Body of pancreas (tissue), 4 donors: ENCODE measurements at places on chromosomes 3 and 15.

GRCh38 chr3:132563420-132564069 lies 33.5 kb upstream of the ACKR4 start:
- H3K4me1 ChIP-seq, result no peaks in the 10 kb centered on the region
- H3K27ac ChIP-seq, result no peak overlapping the region
- no peaks in the 10 kb centered on the region for H3K36me3 ChIP-seq
- DNase-seq, result no peak
- H3K27me3 ChIP-seq, result no peaks in the 10 kb centered on the region

DNA sequence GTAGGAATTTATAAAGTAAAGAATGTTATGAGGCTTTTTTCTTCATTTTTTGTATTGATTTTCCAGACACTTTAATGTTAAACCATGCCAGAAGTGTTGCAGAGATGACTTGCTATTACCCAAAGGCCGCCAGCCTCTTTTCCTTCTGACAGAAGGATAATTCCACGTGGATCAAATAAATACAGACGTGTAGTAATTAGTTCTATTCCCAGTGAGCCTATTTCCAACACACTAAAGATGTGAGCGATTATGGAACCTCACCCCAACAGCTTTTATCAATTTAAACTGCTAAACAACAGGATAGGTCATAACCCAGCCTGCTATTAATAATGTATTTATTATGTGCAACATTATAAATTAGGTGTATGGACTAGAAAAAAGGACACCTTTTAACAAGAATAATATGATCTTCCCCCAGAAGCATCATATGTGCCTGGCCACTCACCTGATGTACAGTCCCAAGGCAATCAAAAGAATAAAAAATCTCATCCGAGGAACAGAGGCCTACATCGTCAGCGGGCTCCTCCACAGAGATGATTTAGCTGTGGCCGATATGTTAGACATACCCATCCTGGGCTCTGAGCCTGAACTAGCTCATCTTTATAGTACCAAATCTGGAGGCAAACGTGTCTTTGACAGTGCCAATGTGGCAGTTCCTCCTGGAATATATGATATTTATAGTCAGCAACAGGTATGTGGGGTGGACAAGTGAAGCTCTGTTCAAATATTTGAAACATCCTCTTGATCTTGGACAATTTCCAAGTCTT lies 125.9 kb upstream of the C15orf61 start:
- no peaks in the 10 kb centered on the region for H3K36me3 ChIP-seq
- no peak for DNase-seq
- H3K27ac ChIP-seq, result no peak overlapping the region
- no peaks in the 10 kb centered on the region for H3K4me1 ChIP-seq

DNA sequence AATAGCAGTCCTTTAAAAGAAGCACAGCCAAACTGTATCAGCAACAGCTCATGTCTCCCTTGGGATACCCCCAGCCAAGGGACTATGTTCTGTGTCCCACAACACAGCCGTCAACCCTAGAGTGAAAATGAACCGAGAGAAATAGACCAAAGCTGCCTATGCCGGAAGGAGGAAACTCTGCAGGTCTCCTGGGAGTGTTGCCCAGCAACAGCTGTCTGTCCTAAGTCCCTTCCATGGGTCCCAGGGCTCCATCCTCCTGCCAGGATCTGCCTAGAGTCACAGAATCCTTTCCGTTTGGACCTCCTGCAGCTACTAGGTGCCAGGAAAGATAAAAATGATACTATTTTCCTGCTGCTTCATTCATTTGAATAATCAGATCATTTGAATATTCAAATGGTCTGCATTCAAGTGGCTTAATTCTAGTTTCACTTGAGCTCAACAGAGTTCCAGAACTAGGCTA lies 53.1 kb downstream of the TRANK1 start:
- no peaks in the 10 kb centered on the region for H3K4me1 ChIP-seq
- DNase-seq, result peak; percentile 18
- no peaks in the 10 kb centered on the region for H3K36me3 ChIP-seq
- no peaks in the 10 kb centered on the region for H3K27me3 ChIP-seq
- H3K4me3 ChIP-seq, result no peak overlapping the region

- H3K27ac ChIP-seq, result no peak overlapping the region
- H3K27me3 ChIP-seq, result no peaks in the 10 kb centered on the region
- no peaks in the 10 kb centered on the region for H3K4me1 ChIP-seq
Measured at GRCh38 chr15:80893777-80894176, 95.8 kb downstream of the MESD start.

DNA sequence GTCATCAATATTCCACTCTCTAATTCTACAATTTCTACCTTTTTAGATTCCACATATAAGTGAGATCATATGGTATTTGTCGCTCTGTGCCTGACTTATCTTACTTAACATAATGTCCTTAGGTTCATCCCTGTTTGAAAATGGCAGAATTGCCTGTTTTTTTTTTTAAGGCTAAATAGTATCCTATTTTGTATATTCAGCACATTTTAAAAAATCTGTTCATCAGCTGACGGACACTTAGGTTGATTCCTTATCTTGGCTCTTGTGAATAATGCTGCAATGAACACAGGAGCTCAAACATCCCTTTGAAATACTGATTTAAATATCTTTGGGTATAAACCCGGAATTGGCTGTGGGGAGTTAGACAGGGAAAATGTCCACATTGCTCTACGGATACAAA lies 326.7 kb upstream of the THBS1 start:
- H3K4me1 ChIP-seq, result peaks cover 20% of the 10 kb centered on the region
- DNase-seq, result no peak
- H3K36me3 ChIP-seq, result no peaks in the 10 kb centered on the region
- H3K27ac ChIP-seq, result no peak overlapping the region

DNA sequence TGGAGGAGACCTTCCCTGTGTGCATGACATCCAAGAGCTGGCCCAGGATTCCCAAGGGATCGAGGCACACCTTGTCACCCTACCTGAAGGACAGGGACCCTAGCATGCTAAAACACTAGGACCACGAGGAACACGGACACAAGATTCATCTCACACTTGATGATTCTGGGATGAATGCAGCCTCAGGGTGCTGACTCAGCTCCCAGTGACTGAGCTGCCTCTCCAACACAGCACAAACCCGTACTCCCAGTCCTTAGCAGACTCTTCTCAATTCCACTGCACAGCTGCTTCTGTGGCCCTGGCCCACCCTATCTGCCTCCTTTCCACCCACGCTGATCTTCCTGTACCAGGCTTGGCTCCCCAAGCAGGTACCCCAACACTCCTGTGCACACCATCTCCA lies 9.1 kb upstream of the OXTR start:
- no peaks in the 10 kb centered on the region for H3K36me3 ChIP-seq
- no peak overlapping the region for H3K27ac ChIP-seq
- H3K4me3 ChIP-seq, result no peak overlapping the region
- H3K27me3 ChIP-seq, result peaks cover 4% of the 10 kb centered on the region
- H3K4me1 ChIP-seq, result no peaks in the 10 kb centered on the region
- DNase-seq, result no peak

GRCh38 chr3:27905625-27906024 lies 183.5 kb upstream of the EOMES start:
- no peaks in the 10 kb centered on the region for H3K4me1 ChIP-seq
- H3K36me3 ChIP-seq, result no peaks in the 10 kb centered on the region
- DNase-seq, result peak; percentile 5

DNA sequence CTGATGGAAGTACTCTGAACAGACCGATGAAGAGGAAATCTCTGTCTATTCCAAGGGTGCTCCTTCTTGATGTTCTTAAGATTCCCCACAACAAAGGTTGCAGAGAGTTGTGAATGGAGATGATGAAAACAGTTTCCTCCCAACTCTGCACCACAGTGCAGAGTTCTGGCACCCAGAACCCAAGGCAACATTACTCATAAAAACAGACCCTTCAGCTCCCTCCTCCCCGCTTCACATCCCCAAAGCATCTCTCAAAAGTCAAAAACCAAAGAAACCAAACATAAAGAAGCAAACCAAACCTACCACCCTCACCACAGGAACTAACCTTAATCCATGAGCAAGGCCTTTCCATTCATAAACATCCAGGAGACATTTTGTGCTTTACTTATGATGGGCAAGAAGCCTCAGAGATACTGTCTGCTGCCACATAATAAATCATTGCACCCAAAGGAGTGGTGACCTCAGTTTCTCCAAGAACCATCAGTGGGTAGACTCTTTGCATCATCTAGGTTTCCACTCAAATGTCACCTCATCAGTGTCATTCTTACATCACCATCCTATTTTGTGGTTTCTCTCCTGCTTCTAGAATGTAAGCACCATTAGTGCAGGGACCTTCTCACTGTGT lies 13.2 kb downstream of the PCOLCE2 start:
- H3K4me1 ChIP-seq, result no peaks in the 10 kb centered on the region
- no peaks in the 10 kb centered on the region for H3K36me3 ChIP-seq
- DNase-seq, result no peak
- no peak overlapping the region for H3K4me3 ChIP-seq
- H3K27ac ChIP-seq, result no peak overlapping the region
- H3K27me3 ChIP-seq, result no peaks in the 10 kb centered on the region

GRCh38 chr3:8856071-8856470 lies 86.7 kb upstream of the OXTR start:
- H3K27me3 ChIP-seq, result no peaks in the 10 kb centered on the region
- no peaks in the 10 kb centered on the region for H3K4me1 ChIP-seq
- no peaks in the 10 kb centered on the region for H3K36me3 ChIP-seq
- H3K27ac ChIP-seq, result no peak overlapping the region

DNA sequence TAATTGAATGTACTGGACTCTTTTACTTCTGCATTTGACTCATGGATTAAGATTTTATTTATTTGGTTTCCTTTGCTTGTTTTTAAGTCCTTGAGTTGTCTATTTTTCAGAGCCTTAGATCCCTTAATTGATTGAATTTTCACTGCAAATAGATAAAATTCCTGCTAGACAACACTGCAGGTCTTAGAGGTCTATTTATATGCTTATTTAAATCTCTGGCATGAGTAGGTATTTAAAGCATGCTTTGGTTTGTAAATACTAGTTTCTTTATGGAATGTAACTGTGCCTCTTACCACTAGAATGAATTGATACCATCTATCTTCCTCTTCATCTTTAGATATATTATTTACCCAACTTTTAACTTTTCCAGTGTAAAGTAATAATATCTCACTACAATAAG lies 20.0 kb downstream of the PLSCR5 start:
- H3K27ac ChIP-seq, result no peak overlapping the region
- no peak overlapping the region for H3K4me3 ChIP-seq
- DNase-seq, result no peak
- no peaks in the 10 kb centered on the region for H3K27me3 ChIP-seq

DNA sequence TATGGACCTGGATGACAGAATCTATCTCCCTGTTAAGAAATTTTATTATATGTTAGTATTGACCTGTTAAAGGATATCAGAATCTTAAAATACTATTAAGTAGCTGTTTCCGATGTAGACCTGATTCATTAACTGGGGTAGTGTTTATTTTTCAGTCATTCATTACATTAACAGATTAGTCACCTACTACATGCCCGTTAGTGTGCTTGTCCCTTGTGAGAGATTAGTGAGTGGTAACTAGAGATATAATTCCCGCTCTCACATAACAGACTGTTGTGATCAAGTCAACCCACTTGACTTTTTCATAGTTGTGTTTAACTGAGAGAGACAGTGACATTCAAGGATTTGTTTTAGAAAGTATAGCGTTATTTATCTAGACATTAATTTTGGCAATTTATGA lies 166.8 kb downstream of the TCF12 start:
- H3K36me3 ChIP-seq, result no peaks in the 10 kb centered on the region
- no peak overlapping the region for H3K27ac ChIP-seq
- DNase-seq, result no peak
- no peaks in the 10 kb centered on the region for H3K27me3 ChIP-seq
- no peak overlapping the region for H3K4me3 ChIP-seq

- peaks cover 5% of the 10 kb centered on the region for H3K4me1 ChIP-seq
- no peaks in the 10 kb centered on the region for H3K36me3 ChIP-seq
- no peak overlapping the region for H3K27ac ChIP-seq
Measured at GRCh38 chr15:75483961-75484360, 32.5 kb upstream of the SIN3A start.

GRCh38 chr3:31772272-31772671 lies 208.8 kb downstream of the OSBPL10 start:
- DNase-seq, result no peak
- no peak overlapping the region for H3K27ac ChIP-seq
- no peaks in the 10 kb centered on the region for H3K36me3 ChIP-seq
- H3K4me1 ChIP-seq, result no peaks in the 10 kb centered on the region
- no peaks in the 10 kb centered on the region for H3K27me3 ChIP-seq

GRCh38 chr15:35104526-35105147 lies 19.5 kb upstream of the NANOGP8 start:
- H3K4me3 ChIP-seq, result no peak overlapping the region
- H3K27me3 ChIP-seq, result no peaks in the 10 kb centered on the region
- no peaks in the 10 kb centered on the region for H3K36me3 ChIP-seq

DNA sequence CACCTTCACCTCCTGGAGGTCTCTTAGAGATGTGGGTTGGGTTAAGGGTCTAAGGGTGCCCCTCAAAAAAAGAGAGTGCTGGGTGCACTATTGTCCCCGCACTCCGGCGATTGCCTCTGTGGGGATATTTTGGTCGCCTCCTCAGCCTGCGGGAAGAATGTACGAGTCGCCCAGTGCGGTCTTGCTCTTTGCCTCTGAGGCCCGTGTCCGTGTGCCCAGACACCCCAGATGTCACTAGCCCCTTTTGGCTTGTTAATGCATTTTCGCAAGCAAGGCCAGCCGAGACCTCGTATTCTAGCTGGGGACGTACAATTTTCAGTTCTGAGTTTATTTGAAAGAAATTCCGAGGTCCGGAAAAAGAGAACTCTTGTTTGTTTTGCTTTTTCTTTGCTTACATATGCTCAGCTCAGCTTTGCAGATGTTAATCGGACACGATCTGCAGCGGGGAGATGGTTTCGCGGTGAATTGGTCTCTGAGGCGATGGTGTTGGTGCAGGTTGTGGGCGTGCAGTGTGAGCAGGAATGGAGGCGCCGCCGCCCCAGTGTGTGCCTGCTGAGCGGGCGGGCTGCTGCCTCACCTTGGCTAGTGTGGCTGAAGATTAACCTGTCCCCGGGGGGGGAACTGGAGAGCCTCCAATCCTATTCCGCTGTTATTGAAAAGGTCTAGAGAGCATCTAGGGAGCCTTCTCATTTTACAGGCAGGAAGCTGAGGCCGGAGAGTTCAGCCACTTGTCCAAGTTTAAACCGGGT lies 1.4 kb downstream of the ST6GAL1 start:
- peaks cover 36% of the 10 kb centered on the region for H3K4me1 ChIP-seq
- H3K27ac ChIP-seq, result peak overlapping the region; percentile 80
- DNase-seq, result peak; percentile 53
- no peaks in the 10 kb centered on the region for H3K27me3 ChIP-seq

GRCh38 chr15:78182336-78182700 lies 33.2 kb downstream of the IDH3A start:
- H3K27me3 ChIP-seq, result no peaks in the 10 kb centered on the region
- H3K27ac ChIP-seq, result no peak overlapping the region
- no peaks in the 10 kb centered on the region for H3K36me3 ChIP-seq
- no peaks in the 10 kb centered on the region for H3K4me1 ChIP-seq

DNA sequence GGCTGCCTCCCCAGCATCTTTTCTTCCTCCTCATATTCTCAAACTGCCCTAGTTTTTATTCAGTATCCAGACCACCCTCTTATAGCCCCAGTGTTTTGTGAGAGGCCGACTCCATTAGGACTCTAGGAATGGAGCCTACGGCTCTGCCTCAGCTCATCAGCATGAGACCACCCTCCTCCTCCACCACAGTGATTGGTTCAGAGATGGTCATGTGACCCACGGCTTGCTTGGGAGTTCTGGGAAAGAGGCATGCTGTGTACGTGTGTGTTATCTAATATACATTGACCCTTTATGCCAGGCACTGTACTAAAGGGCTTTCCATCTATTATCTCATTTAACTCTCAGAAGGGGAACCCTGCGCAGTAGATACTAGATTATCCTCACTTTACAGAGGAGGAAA lies 17.8 kb upstream of the CMTM7 start:
- no peaks in the 10 kb centered on the region for H3K27me3 ChIP-seq
- H3K36me3 ChIP-seq, result no peaks in the 10 kb centered on the region
- H3K27ac ChIP-seq, result no peak overlapping the region
- no peak overlapping the region for H3K4me3 ChIP-seq
- no peaks in the 10 kb centered on the region for H3K4me1 ChIP-seq
